ENCODE measurements at places on chromosomes 5 and 9. TPM values are rescaled to one million over a fixed set of nuclear protein-coding genes. Genes with fewer than 3 reads are reported as not detected.

The TMEM174 gene
- not detected for total RNA-seq

DNA sequence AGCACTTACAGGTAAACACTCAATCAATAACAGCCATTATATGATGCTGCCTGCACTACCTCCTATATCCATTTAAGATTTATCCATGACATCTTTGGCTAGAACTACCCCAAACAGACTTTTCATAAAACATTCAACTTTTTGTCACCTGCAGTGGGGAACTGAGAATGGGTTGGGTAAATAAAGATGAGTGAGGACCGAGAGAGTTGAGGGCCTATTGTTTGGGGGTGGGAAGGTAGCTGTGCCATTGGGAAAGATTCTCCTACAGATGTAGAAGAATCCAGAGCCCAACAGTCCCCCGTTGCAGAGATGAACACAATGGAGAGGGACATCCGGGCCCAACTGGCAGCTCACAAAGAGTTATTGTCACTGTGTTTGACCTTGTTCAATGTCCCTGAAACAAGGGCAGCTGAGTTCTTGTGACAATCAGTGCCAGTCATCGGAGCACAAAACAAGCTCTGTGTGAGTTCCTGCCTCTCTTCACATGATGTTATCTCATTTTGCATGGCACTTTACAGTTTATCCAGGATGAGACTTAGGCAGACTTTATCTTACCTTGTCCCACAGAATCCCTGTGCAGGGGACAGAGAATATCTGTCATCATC, 11.5 kb upstream of the SLC31A2 start:
- peaks cover 16% of the 10 kb centered on the region for H3K27me3 ChIP-seq
- no peaks in the 10 kb centered on the region for H3K4me1 ChIP-seq
- H3K4me3 ChIP-seq = no peak overlapping the region
- no peaks in the 10 kb centered on the region for H3K36me3 ChIP-seq

GRCh38 chr5:41918105-41918504, 7.0 kb upstream of the FBXO4 start:
- H3K27ac ChIP-seq = no peak overlapping the region
- H3K36me3 ChIP-seq = peaks cover 16% of the 10 kb centered on the region
- no peak overlapping the region for H3K4me3 ChIP-seq

- H3K4me3 ChIP-seq = no peak overlapping the region
- H3K4me1 ChIP-seq = no peaks in the 10 kb centered on the region
- H3K36me3 ChIP-seq = no peaks in the 10 kb centered on the region
- H3K27ac ChIP-seq = no peak overlapping the region
- no peak for DNase-seq
- H3K27me3 ChIP-seq = no peaks in the 10 kb centered on the region
Observed at GRCh38 chr5:160657068-160657507, 194.9 kb downstream of the ATP10B start.

The OBP2B gene
- not detected for total RNA-seq

The GMCL2 gene
- total RNA-seq = not detected

The TTC23L gene
- under 0.01 TPM for total RNA-seq

DNA sequence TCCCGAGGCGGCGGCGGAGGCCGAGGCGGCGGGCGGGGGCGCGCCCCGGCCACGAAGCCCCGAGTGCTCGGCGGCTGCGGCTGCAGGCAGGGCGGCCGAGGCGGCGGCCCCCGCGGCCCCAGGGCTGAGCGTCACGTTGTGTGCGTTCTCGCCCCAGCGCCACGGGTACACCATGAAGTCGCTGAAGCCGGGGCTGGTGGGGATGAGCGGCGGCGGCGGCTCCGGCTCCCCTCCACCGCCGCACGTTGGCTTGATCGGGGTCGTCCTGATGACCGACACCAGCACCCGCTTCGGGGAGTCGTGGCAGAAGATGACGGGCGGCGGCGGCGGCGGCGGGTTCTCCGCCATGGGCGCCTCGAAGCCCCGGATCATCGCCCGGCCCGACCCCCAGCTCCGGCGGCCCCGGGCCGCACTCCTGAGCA, 498 bp downstream of the ZNF367 start:
- H3K4me1 ChIP-seq = peaks cover 7% of the 10 kb centered on the region
- no peaks in the 10 kb centered on the region for H3K36me3 ChIP-seq
- H3K27ac ChIP-seq = peak overlapping the region; percentile 46
- no peak for DNase-seq
- H3K27me3 ChIP-seq = no peaks in the 10 kb centered on the region
- H3K4me3 ChIP-seq = peak overlapping the region; percentile 80

- H3K4me3 ChIP-seq = no peak overlapping the region
- DNase-seq = no peak
- peaks cover 25% of the 10 kb centered on the region for H3K4me1 ChIP-seq
- no peaks in the 10 kb centered on the region for H3K36me3 ChIP-seq
Observed at GRCh38 chr5:150307617-150308426, 5.1 kb upstream of the ARSI start.

GRCh38 chr9:138077126-138077525, 199.5 kb downstream of the CACNA1B start:
- no peak for DNase-seq
- no peak overlapping the region for H3K4me3 ChIP-seq

The GDNF gene
- 0.18 TPM for total RNA-seq

GRCh38 chr5:72415616-72416325, 91.4 kb downstream of the ZNF366 start:
- H3K36me3 ChIP-seq = no peaks in the 10 kb centered on the region
- DNase-seq = no peak
- no peaks in the 10 kb centered on the region for H3K27me3 ChIP-seq
- no peak overlapping the region for H3K27ac ChIP-seq
- H3K4me1 ChIP-seq = peaks cover 6% of the 10 kb centered on the region

- H3K4me3 ChIP-seq = no peak overlapping the region
- H3K27me3 ChIP-seq = no peaks in the 10 kb centered on the region
- DNase-seq = no peak
- peaks cover 10% of the 10 kb centered on the region for H3K36me3 ChIP-seq
- H3K4me1 ChIP-seq = no peaks in the 10 kb centered on the region
- no peak overlapping the region for H3K27ac ChIP-seq
Observed at GRCh38 chr9:96350866-96351265, 32.6 kb downstream of the SLC35D2 start.

- peaks cover 2% of the 10 kb centered on the region for H3K4me1 ChIP-seq
- no peak overlapping the region for H3K27ac ChIP-seq
- no peak overlapping the region for H3K4me3 ChIP-seq
- no peaks in the 10 kb centered on the region for H3K27me3 ChIP-seq
- no peaks in the 10 kb centered on the region for H3K36me3 ChIP-seq
- peak; percentile 68 for DNase-seq
Observed at GRCh38 chr9:2231829-2232228, 216.7 kb downstream of the SMARCA2 start.

DNA sequence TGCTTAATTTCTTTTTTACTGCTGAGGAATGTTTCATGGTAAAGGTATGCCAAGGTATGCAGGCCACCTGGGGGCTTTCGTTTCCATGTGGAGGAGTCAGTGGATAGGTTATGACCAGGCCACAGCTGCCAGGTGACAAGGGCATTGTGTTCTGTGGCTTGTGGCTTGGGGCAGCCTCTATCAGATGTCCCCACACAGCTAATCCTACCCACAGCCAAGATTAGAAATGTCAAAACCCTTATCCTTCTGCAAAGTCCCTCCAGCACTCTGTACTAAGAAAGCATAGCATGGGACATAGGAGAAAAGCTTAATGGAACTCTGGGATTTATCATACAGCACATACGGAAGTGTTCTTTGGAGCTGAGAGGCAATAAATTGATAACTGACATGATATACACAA, 171.2 kb upstream of the S1PR3 start:
- H3K36me3 ChIP-seq = no peaks in the 10 kb centered on the region
- no peak overlapping the region for H3K27ac ChIP-seq
- DNase-seq = no peak
- peaks cover 3% of the 10 kb centered on the region for H3K27me3 ChIP-seq
- peaks cover 9% of the 10 kb centered on the region for H3K4me1 ChIP-seq

- no peaks in the 10 kb centered on the region for H3K27me3 ChIP-seq
- H3K4me1 ChIP-seq = peaks cover 19% of the 10 kb centered on the region
- no peak for DNase-seq
- peaks cover 64% of the 10 kb centered on the region for H3K36me3 ChIP-seq
- H3K4me3 ChIP-seq = no peak overlapping the region
Observed at GRCh38 chr9:128102861-128103588, 24.5 kb downstream of the PTGES2 start.

- H3K36me3 ChIP-seq = no peaks in the 10 kb centered on the region
- peak overlapping the region; percentile 66 for H3K27ac ChIP-seq
- peak; percentile 82 for DNase-seq
- no peaks in the 10 kb centered on the region for H3K27me3 ChIP-seq
- no peaks in the 10 kb centered on the region for H3K4me1 ChIP-seq
Observed at GRCh38 chr9:10265153-10265631, 347.6 kb downstream of the PTPRD start.

DNA sequence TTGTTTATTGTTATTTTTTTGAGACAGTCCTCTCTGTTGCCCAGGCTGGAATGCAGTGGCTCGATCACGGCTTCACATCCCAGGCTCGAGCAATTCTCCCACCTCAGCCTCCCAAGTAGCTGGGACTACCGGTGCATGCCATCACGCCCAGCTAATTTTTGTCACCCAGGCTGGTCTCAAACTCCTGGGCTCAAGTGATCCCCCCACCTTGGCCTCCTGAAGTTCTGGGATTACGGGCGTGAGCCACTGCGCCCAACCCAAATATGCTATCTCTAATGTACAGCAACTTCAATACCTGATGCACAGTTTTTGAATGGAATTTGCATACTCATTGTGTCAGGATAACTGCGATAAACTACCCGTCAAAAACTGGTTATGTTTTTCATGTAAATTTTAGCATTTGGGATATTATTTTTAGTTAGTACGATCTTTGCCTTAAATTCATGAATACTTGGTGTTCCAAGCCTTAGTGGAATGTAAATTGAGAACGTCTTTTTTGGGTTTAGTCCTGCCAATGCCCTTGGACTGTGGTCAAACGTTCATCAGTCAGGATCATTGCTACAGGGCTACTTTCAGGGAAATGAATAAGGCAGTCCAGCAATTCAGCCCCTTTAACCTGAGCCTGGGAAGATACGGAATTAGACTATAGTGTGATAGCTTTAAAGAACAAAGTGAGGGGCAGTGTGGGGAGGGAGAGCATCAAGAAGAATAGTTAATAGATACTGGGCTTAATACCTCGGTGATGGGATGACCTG, 4.4 kb downstream of the UGCG start:
- H3K27ac ChIP-seq = peak overlapping the region; percentile 81
- peaks cover 24% of the 10 kb centered on the region for H3K4me1 ChIP-seq
- H3K27me3 ChIP-seq = no peaks in the 10 kb centered on the region
- H3K4me3 ChIP-seq = peak overlapping the region; percentile 98
